Ovary (tissue), 10 donors: ENCODE measurements at places on chromosomes 4 and X. TPM values are rescaled to one million over a fixed set of nuclear protein-coding genes. Genes with fewer than 3 reads are reported as not detected.

Gene CSN2
- not detected for polyA plus RNA-seq

Gene AMOT
- polyA plus RNA-seq = 13.1 TPM

Gene RP2
- polyA plus RNA-seq = 8.4 TPM

Gene YY2
- polyA plus RNA-seq = 2.0 TPM

Gene SORCS2
- 10.9 TPM for polyA plus RNA-seq

Gene FAM184B
- 0.17 TPM for polyA plus RNA-seq

Gene SERTM2
- polyA plus RNA-seq = 1.5 TPM

Gene UGT2A1
- polyA plus RNA-seq = not detected

Gene TCEAL9
- 216 TPM for polyA plus RNA-seq

Gene PF4V1
- not detected for polyA plus RNA-seq

Gene GAB3
- polyA plus RNA-seq = 0.96 TPM

Gene ERCC6L
- 0.20 TPM for polyA plus RNA-seq

Gene C4orf51
- polyA plus RNA-seq = not detected

Gene PABPC1L2B
- polyA plus RNA-seq = not detected

Gene MAP9
- 1.9 TPM for polyA plus RNA-seq

Gene TLL1
- polyA plus RNA-seq = 2.4 TPM
